Stimulated activated naive CD4-positive, alpha-beta T cell treated with Interleukin-2 at 50 U/mL for 16 hours (primary cell): ENCODE measurements at places on chromosomes 11 and 22.

DNA sequence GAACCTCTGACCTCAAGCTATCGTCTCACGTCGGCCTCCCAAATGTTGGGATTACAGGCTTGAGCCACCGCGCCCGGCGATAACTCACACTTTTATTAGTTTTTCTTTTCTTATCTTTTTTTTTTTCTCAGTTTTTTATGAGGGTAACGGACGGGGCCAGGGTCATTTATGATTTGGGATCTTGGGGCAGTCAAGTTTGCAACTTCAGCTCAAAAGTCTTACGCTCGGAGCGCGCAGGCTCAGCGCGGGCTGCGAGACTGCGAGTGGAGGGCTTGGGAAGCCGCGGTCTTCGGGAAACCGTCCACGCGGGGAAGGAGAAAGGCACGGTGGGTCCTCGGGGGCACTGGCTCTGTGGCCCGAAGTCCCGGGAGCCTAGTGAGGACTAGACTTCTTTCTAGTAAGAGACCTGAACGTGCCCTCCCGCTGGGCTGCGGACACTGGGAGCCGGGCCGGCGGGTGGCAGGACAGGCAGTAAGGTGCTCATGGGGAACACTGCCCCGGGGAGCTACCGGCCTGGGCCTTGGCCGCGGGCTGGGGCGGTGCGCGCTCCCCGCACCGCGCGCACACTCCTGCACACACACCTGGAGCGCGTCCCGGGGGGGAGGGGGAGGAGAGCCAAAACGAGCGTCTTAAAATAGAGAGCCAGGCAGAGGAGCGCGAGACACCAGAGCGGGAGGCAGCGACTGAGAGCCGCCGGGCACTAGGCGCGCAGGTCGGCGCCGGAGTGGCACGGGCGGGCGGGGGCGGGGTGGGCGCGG is 476 bp upstream of the BARX2 start:
- DNase-seq: no peak

DNA sequence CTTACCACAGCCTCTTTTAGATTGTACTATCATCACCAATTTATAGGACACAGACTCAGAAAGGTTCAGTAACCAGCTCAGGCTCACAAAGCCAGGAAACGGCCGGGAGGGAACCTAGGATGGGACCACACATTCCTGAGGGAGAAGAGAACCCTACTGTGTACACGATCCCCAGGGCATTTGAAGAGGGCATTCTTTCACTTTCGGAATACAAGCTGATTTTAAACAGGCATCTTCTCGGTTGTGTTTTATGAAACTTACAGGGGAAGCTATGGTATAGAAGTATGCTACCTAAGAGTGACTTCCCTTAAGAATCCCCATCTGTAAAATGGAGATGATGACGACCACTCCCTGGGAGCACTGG is 19.0 kb downstream of the SMCO4 start:
- DNase-seq: no peak

GRCh38 chr11:68325907-68326220 is 13.5 kb downstream of the LRP5 start:
- no peak for DNase-seq

DNA sequence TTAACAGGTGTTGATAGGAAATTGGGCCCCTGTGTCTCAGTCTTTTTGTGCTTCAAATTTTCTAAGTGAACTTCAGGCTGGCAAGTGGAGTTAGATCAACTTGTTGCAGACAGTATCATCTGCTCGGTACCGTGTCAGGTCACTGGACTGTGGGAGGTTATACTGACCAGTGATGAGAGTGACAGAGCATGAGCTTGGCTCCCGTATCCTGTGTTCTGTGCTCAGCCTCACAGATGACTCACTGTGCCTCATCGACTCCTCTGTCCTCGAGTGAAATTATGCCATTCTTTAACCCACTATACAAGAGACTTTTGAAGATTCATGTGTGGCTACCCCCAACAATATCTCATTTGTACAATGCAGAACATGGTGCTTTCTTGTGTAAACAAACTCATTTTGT is 7.9 kb downstream of the GRAP2 start:
- peak; percentile 36 for DNase-seq

DNA sequence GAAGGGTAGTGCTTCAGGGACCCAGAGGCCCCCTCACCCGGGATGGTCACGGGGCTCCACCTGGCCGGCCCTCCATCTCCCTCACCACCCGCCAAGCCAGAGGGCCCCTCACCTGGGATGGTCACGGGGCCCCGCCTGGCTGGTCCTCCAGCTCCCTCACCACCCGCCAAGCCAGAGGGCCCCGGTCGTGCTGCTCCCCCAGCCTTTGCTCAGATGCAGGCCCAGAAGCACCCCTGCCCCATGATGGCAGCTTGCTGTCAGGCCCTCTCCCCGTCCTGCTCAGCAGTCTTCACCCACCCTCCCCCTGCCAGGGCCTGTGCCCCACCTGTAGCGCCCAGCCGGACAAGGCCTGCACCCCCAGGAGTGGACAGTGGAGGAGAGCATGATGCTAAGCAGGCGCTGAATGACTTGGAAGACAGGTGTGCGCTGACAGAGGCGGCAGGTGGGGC is 7.3 kb downstream of the DENND6B start:
- no peak for DNase-seq

- no peak for DNase-seq
Observed at GRCh38 chr11:86184728-86185380, 59.7 kb upstream of the EED start.

DNA sequence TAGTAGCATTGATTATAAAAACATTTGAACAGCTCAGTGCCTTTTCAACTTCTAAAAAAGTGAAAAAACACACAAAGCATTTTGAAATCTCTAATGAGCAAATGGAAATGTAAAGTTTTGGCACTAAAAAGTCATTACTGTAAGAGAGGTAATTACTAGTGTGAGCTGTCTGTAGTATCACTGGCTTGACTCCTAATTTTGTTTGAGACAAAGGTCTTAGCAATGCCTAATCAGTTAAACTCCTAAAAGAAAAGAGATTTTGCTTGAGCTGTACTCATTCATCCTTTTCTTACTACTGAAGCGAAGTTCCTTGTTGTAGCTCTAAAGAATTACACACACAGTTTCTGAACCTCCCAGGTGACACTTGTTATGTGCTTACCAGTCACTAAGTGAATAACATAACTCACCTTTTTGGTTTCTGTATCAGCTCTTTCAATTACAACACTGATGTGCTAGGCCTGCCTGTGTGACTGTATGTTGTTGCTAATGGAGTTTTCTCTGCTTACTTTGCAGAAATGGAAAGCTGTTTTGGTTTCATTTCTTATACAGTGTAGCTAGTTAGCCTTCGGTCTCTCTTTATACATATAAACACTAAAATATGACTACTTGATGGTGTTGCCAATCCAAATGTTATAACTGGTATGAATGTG is 924.4 kb upstream of the TENM4 start:
- DNase-seq: no peak

DNA sequence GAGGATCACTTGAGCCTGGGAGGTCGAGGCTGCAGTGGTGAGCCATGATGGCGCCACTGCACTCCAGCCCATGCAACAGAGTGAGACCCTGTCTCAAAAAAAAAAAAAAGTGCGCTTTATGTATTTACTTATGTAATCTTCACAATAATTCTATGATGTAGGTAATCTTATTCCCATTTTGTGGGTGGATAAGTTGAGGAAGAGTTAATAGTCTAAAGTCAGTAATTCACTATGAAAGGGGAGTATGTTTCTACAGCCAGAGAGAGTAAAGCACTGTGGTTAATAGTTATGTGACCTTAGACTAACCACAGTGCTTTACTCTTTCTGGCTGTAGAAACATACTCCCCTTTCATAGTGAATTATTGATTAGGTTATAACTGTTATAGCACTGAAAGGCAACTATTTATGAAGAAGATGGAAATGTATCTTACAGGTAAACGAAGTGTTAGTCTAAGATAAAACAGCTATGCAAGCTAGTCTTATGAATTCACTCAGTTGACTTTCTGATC is 11.9 kb downstream of the CTR9 start:
- DNase-seq: no peak

DNA sequence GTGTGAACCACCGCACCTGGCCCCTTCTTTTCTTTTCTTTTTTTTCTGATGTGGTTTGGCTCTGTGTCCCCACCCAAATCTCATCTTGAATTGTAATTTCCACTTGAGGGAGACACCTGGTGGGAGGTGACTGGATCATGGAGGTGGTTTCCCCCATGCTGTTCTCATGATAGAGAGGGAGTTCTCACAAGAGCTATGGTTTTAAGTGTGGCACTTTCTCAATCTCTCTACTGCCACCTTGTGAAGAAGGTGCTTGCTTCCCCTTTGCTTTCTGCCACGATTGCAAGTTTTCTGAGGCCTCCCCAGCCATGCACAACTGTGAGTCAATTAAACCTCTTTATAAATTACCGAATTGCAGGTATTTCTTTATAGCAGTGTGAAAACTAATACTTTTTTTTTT is 4.9 kb upstream of the TCN2 start:
- DNase-seq: no peak

- DNase-seq: peak; percentile 20
Observed at GRCh38 chr11:35013514-35014233, 97.3 kb downstream of the PDHX start.

- DNase-seq: no peak
Observed at GRCh38 chr22:49815641-49816091, 12.0 kb downstream of the BRD1 start.
